Fibroblast of skin of right biceps (primary cell): ENCODE measurements at places on chromosomes 5 and 9.

- peak; percentile 70 for DNase-seq
Measured at GRCh38 chr9:98317134-98317857, 61.8 kb upstream of the TBC1D2 start.

GRCh38 chr5:2326601-2327000 lies 424.9 kb downstream of the IRX2 start:
- DNase-seq: no peak

DNA sequence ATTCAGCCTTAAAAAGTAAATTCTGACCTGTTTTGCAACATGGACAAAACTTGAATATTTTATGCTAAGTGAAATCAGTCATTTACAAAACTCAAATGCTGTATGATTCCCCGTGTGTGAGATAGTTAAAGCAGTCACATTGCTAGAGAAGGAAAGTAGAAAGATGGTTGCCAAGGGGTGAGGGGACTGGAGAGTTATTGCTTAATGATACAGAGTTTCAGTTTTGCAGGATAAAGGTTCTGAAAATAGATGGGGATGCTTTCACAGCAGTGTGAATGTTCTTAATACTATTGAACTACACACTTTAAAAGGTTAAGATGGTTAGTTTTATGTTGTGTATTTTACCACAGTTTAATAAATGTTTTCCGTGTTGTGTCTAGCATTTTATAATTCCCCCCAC lies 51.2 kb downstream of the SGCD start:
- DNase-seq: no peak

DNA sequence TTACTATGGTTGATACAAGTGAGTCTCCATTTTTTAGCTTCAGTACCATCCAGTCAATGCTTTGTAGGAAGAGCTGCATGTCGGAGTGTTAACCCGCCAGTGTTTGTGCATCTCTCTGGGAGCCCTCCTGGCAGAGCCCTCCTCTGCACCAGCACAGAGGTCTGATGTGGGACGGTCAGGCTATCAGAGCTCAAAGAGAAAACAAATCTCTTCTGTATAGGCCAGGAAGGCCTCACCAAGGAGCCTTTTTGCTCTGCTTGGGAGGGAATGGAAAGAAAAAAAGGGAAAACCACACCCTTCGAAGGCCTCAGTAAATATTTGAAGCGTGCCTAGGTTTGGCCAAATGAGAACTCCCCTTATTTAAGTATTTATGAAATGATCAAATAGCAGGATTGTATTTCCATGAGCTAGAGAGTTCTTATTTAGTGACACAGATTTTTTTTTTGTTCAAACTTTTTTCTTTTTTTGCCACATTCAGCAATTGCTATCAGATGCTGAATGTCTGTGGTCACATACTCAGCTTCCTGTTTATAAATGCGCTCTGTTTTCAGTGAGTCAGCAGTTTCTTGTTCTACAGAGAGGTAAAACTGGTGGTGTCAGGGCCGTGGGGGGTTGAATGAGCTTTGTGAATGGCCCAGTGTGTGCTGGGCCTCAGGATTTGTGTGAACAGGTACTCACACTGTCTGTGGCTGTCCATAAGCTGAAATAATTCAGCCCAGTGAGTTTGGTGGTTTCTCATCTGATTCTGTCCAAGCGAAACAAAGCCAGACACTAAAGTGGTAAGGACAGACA lies 226.6 kb downstream of the SNX18 start:
- peak; percentile 98 for DNase-seq

DNA sequence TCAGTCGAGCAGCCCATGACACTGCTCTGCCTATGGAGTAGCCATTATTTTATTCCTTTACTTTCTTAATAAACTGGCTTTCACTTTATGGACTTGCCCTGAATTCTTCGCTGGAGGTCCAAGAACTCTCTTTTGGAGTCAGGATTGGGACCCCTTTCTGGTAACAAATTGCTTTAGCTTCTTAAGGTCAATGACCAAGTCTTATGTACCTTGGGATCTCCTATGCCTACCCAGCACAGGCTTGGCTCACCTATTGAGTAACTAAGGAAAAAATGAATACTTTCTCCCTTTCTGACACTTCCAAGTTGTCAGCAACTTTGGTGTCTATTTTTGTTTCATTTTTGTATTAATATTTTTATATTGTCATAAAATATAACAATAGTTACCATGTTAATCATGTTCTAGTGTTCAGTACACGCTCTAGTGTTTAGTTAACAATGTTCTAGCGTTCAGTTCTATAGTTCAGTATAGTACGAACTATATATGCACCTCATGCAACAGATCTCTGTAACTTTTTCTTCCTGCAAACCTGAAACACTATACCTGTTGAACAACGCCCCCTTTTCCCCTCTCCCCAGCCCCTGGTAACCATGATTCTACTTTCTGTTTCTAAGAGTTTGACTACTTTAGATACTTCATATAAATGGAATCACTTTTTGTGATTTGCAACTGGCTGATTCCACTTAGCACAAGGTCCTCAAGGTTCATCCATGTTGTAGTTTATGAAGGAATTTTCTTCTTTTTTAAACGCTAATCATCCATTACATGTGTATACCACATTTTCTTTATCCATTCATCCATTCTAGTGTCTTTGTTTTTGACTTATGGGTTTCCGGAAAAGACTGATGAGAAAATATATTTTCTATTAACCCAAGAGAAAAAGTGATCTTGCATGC lies 1.8 kb upstream of the RHOBTB3 start:
- no peak for DNase-seq
